ENCODE measurements at places on chromosomes 6 and 20. TPM values are rescaled to one million over a fixed set of nuclear protein-coding genes. Genes with fewer than 3 reads are reported as not detected.

- DNase-seq: no peak
Measured at GRCh38 chr20:8361006-8361652, 229.1 kb downstream of the PLCB1 start.

DNA sequence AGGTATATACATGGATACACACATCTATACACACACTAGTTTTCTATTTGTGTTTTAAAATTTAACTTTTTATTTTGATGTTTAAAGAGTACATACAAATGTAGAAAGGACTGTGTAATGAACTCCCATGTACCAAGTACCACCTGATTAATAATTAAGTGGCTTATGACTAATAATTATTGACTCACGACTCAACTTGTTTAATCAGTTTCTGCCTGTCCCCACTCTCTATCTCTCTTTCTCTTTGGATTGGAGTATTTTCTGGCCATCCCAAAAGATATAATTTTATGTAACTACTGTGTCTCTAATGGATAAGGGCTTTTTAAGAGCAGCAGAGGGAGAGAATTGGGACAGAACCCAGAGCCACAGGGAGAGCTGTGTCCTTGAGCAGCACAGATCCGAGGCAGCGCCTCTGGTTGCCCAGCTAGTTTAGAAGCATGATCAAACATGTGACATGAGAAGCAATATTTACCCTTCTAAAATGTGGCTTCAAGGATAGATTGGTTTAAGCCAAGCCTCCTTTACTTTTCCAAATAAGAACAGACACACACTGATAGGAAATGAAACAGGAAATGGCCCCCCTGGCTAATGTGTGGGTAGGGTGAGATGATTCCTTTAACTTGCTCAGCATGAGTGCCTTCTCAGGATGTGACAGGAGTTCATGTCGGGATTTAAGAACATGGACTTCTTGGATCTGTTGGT is 81.0 kb downstream of the ERMARD start:
- DNase-seq: no peak

DNA sequence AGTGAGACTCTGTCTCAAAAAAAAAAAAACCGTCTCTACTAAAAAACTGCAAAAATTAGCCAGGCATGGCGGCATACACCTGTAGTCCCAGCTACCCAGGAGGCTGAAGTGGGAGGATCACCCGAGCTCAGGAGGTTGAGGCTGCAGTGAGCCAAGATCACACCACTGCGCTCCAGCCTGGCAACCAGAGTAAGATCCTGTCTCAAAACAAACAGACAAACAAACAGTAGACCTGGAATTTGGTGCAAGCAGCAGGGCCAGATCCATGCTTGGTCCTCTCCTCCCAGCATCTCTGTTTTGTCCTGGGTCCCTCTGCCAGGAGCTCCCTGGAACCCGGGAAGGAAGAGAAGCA is 11.6 kb downstream of the RIPOR3 start:
- no peak for DNase-seq

GRCh38 chr6:2843138-2843740 is 1.6 kb upstream of the SERPINB1 start:
- DNase-seq: no peak

GRCh38 chr6:158758941-158759479 is 60.2 kb downstream of the EZR start:
- DNase-seq: no peak

- no peak for DNase-seq
Measured at GRCh38 chr6:92337571-92337970, 1081.8 kb downstream of the EPHA7 start.

DNA sequence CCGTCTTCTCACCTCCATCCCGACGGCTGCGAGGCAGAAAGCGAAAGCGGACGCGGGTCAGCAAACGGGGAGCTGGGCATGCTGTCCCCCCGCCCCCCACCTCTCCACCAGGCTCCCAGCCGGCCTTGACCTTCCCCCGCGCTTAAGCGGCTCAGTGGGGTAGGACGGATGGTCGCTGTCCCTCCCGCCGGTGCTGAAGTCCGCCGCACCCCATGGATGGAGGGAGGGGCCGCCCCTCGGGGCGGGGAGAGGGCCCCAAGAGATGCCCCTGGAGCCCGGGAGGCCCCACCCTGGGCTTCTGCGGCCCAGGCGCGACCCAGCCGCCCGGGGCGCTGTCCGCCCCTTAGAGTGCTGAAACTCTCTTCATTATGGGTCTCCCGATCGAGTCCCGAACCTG is at the start of gene KCNB1:
KCNB1 (minus strand) TSS at position 48 of the 397 bp plus-strand sequence. CDS start 188 bp downstream, outside the sequence.
- peak; percentile 23 for DNase-seq

DNA sequence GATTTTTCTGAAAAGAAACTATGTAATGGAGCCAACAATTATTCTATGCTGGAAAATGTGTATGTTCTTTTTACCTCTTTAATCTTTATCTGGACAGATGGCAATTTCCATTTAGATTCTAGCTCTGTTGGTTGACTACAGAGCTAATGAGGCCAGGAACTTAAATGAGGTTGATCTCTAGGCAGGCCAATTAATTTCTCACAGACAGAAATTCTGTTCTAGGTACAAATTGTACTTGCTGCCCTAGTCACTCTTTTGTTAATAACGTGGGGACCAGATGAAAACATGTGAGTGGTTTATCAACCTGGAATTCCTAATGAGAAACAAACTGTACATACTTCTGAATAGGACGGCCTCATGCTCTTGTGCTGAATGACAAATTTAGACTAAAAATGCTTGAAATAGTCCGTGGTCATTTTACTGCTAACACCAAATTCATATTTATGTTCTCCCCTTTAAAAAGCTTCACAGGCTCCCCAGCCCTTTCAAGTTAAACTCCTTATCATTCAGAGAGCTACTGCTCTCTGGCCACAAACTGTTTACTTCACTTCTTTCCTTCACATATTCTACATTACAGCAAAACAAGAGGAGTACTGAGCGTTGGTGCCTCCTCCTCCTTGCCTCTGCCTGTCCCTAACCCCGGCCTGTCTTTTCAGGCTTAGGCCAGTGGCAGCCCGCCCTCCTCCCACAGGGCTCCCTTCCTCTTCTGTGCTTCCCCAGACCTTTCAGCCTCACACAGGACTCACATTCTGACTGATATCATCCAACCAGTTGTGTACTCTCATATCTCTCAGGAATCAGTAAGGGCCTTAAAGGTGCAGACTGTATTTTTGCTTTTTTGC is 41.4 kb downstream of the DTNBP1 start:
- no peak for DNase-seq

DNA sequence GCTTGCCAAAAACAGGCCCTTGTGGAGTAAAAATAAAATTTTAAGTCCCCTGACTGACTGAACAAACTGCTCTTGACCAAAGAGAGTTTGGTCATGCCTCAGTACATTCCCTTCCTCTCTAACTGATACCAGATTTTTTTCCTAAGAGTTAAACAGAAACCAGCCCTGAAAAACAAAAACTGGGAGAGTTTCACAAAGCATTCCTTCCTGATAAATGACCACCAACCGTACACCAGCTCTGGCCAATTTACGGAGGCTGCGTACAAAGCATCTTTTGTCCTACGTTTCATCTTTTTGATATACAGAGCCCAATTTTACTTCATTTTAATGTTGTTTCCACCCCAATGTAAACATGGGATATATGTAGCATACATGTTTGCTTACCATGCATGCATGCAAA is 477.4 kb upstream of the HTR1E start:
- DNase-seq: no peak

SF3B5 gene
- 390 TPM for polyA plus RNA-seq

TBXT gene
- polyA plus RNA-seq: not detected

Measured in naive thymus-derived CD8-positive, alpha-beta T cell (primary cell).